ENCODE measurements at places on chromosomes 6 and 20.

GRCh38 chr6:87824958-87825491 lies 123.0 kb upstream of the AKIRIN2 start:
- DNase-seq: no peak

- no peak for DNase-seq
Observed at GRCh38 chr6:136771306-136771705, 21.0 kb downstream of the MAP3K5 start.

GRCh38 chr20:5171064-5171789 lies 44.4 kb downstream of the CDS2 start:
- DNase-seq: no peak

GRCh38 chr6:90065173-90065572 lies 170.9 kb downstream of the GJA10 start:
- DNase-seq: no peak

DNA sequence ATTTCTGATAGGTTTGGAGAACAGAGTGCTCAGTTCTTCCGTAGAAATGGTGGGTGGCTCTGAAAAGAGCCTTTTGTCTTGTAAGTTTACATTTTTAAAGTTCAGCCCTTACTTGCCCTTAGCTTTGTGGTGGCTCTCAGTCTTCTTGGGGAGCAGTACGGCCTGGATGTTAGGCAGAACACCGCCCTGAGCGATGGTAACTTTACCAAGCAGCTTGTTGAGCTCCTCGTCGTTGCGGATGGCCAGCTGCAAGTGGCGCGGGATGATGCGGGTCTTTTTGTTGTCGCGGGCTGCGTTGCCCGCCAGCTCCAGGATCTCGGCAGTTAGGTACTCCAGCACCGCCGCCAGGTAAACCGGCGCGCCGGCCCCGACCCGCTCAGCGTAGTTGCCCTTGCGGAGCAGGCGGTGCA lies 19.5 kb downstream of the OR2B2 start:
- DNase-seq: no peak

DNA sequence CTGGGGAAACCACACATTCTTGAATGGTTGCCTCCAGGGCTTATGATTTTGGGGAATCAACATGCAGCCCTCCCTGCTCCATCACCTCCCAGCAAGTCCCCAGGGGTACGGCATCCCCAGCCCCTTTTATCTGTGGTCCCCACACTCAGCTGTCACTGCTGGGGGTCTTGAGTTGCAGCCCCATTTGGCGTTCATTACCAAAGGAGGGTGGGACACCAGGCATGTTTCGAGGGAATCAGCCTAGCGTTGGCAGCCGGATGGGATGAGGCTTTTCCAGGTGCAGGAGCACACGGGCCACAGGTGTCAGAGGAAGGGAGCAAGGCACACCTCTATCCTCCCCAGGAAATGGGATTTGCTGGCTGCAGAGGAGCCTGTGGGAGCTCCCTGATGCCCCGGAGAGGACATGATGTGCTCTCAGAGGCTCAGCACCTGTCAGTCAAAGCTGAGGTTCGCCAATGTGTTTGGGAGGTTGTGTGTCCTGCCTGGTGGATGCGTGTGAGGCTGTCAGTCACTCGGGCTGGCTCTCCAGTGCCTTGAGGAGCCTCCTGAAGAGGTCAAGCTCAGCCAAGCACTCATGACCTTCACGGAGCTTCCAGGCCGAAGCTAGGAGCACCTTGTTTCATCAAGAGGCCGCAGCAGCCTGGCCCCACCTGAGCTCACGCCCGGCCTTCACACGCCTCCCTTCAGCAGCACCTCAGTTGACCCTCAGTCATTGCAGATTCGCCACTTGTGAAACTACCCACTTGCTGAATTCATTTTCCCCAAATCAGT lies 95.0 kb downstream of the ERMARD start:
- DNase-seq: no peak

- no peak for DNase-seq
Observed at GRCh38 chr6:132498638-132499037, 14.3 kb downstream of the STX7 start.

DNA sequence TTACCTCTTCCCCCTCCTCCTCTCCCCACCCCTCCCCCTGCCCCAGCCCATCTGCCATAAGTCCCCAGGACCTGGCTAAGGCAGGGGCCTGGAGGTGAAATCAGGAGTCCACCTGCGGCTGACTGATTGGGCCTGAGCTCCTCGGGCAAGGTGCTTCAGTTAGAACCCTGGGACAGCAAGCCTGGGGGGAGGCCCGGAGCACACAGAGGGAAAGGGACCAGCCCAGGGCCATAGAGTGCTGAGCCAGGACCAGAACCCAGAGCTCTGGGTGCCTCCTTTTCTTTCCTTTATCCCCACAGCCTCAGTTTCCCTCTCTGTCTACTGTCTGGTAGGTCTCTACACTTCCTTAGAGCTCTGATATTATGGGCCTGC lies 35.7 kb upstream of the VEGFA start:
- no peak for DNase-seq

DNA sequence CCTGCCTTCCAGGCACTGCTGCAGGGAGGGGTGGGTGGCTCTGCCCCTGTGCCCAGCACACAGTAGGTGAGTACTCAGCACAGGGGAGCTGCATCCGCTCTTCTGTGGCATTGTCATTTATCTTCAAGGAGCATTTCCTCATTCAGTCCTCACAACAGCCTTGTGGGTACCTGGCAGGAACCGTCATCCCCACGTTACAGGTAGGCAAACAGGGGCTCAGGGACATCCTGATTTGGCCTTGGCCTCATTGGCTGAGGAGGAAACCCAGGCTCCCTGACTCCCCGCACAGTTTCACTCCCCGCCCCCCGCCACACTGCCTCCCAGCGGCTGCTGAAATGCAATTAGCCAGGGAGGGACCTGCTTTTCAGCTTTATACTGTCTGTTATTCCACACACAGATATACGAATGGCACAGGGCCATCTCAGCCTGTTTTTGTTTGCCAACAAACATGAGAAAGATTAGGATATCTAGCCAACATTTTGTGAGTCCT lies 24.2 kb upstream of the PNPLA1 start:
- no peak for DNase-seq

DNA sequence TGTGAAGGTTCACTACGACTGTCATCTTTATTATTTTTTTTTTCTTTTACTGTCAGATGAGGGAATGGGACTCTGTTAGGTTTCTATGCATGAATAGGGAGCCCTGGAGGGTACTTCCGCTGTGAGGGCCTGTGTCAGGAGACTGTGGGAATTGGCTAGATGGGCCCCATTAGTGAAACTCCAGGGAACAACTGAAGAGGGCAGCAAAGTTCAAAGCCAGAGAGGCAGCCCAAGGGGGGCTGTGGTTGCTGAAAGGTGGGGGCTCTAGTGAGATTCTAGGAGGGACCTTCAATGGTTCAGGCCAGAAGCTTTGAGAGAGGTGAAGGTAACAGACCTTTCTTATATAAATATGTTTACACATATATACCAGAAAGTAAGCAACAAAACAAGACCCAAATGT lies 13.2 kb upstream of the EPB41L1 start:
- no peak for DNase-seq

- no peak for DNase-seq
Observed at GRCh38 chr6:120646101-120646500, 688.2 kb downstream of the TBC1D32 start.

- DNase-seq: no peak
Observed at GRCh38 chr6:147166360-147166944, 37.8 kb upstream of the STXBP5 start.

DNA sequence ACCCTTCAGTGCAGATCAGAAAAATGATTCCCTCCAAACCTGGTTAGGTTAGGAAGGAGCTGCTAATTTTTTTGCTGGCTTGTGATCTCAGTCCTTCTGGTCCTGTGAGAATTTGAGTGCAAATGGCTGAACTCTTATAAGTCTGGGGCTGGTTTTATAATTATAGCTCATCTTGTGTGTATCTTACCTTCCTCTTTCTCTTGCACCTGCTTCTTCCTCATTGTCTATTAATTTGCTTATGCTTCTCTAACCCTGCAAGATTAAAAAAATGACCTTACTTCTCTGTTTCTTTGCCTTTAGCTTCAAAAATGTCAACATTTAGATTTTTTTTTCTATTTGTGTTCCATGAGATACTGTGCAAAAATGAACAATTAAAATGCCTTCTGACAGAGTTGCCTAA lies 576.2 kb downstream of the DHX35 start:
- no peak for DNase-seq

- DNase-seq: no peak
Observed at GRCh38 chr6:2196079-2196679, 49.2 kb downstream of the GMDS start.

DNA sequence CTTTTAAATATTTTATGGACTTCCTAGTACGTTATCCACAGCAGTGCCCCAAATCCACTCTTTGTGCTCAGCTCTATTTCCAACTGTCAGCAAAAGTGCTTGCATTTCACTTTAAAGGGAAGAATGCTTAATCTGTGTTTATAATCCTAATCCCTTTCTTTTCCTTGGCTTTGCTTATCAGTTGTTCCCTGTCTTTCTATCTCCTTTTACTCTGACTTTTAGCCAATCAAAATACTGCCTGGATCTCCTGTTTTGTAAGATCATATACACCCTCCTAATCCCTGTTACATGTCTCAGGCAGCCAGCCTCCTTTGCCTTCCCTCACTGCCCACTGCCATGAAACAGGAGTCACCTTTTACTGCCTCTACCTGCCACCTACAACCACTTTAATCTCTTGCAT lies 102.9 kb downstream of the AIG1 start:
- DNase-seq: no peak

- DNase-seq: no peak
Observed at GRCh38 chr20:36384022-36384619, 78.0 kb downstream of the DLGAP4 start.

- no peak for DNase-seq
Observed at GRCh38 chr6:106003268-106003987, 82.7 kb upstream of the PRDM1 start.

DNA sequence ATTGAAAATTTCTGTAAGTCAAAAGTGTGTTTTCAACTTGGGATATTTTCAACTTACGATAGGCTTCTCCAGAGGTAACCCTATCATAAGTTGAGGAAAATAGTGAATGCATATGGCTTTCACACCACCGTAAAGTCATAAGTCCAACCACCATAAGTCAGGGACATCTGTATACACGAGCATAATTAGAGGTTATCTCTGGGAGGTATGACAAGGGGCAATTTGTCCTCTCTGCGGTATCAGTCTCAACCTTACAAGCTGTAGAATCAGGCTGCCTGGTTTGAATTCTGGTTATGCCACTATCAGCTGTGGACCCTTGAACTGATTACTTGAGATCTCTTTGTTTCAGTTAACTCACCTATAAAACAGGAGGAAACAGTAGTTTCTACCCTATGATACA lies 202.9 kb upstream of the JARID2 start:
- no peak for DNase-seq

Data from activated CD4-positive, alpha-beta T cell treated with anti-CD3 and anti-CD28 coated beads for 1 hour (primary cell).